CD8-positive, alpha-beta memory T cell (primary cell): ENCODE measurements at places on chromosomes 3 and 15. TPM values are rescaled to one million over a fixed set of nuclear protein-coding genes. Genes with fewer than 3 reads are reported as not detected.

LRRIQ4 gene
- total RNA-seq: 0.15 TPM

DNA sequence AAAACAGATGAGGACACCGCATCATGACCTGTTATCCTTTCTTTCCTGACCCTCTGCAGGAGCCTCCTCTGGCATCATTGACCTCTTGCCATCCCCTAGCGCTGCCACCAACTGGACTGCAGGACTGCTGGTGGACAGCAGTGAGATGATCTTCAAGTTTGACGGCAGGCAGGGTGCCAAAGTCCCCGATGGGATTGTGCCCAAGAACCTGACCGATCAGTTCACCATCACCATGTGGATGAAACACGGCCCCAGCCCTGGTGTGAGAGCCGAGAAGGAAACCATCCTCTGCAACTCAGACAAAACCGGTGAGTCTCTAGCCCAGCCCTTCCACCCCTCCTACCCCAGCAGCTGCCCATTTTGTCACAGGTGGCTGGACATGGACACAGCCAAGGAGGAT lies 218.4 kb upstream of the TRIM42 start:
- no peak overlapping the region for H3K4me3 ChIP-seq
- no peak for DNase-seq
- no peak overlapping the region for H3K27ac ChIP-seq
- no peaks in the 10 kb centered on the region for H3K4me1 ChIP-seq

DNA sequence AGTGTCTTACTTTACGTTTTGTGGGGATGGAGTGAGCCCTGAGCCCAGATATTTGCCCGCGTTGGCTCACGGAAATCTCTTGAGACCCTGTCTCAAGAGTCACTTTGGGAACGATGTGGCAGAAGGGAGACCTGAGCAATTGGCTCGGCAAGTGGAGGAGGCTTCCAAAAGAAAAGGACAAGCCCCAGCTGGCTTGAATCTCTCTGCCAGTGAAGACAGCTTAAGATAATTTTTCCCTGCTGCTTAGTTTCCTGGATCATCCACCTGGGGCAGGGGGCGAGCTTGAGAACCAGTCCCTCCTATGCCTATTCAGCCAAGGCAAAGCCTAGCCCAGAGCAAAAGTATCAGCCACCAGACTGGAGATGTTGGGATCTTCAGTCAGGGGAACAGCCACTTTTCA lies 708 bp downstream of the SEC22A start:
- no peaks in the 10 kb centered on the region for H3K36me3 ChIP-seq
- DNase-seq: no peak
- H3K27me3 ChIP-seq: no peaks in the 10 kb centered on the region
- H3K27ac ChIP-seq: peak overlapping the region; percentile 98
- H3K4me3 ChIP-seq: peak overlapping the region; percentile 89
- peaks cover 24% of the 10 kb centered on the region for H3K4me1 ChIP-seq

DNA sequence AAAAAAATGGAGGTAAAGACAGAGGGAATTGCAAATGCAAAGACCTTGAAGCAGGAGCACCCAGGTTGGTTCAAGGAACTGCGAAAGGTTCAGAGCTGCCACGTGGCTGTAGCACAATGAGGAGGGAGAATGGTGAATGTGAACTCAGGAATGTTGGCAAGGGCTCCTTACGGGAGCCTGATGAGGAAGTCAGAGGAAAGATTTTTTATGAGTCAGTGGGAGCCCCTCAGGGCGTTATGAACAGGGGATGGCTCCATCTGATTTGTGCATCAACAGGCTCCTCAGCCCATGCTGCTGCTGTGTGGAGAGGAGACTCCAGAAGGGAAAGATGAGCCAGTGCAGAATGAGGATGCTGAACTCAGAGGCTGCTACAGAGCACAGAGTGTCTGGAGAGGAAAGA lies 194.4 kb downstream of the ARRDC4 start:
- H3K27ac ChIP-seq: no peak overlapping the region
- DNase-seq: no peak
- no peaks in the 10 kb centered on the region for H3K27me3 ChIP-seq
- H3K4me1 ChIP-seq: peaks cover 3% of the 10 kb centered on the region

- peak; percentile 35 for DNase-seq
- H3K27me3 ChIP-seq: no peaks in the 10 kb centered on the region
- H3K27ac ChIP-seq: no peak overlapping the region
- H3K36me3 ChIP-seq: no peaks in the 10 kb centered on the region
- H3K4me1 ChIP-seq: no peaks in the 10 kb centered on the region
Measured at GRCh38 chr3:150286390-150287147, 121.5 kb upstream of the TSC22D2 start.

- no peak overlapping the region for H3K4me3 ChIP-seq
- H3K27me3 ChIP-seq: no peaks in the 10 kb centered on the region
- H3K4me1 ChIP-seq: no peaks in the 10 kb centered on the region
- no peak overlapping the region for H3K27ac ChIP-seq
Measured at GRCh38 chr3:46193436-46193835, 14.7 kb downstream of the CCR1 start.

DNA sequence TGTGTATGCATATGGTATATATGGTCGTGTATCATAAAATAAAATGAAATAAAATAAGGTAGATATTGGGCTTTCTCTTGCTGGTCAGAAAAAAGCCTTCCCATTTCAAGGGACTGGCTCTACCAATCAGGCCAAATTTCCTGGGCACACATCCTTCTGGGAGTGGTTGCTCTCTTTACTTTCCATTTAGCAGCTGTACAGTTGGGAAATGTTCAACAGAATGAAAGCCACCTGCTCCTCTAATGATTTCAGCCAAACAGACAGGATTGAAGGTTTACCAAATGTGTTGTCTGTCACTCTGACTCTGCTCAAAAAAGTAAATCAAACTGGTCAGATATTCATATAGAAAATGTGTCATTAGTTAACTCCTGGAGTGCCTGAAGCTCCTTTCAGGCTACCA lies 380.4 kb downstream of the ROBO2 start:
- no peak for DNase-seq
- no peak overlapping the region for H3K4me3 ChIP-seq
- H3K27ac ChIP-seq: no peak overlapping the region
